ENCODE measurements at places on chromosomes 2 and 18.

DNA sequence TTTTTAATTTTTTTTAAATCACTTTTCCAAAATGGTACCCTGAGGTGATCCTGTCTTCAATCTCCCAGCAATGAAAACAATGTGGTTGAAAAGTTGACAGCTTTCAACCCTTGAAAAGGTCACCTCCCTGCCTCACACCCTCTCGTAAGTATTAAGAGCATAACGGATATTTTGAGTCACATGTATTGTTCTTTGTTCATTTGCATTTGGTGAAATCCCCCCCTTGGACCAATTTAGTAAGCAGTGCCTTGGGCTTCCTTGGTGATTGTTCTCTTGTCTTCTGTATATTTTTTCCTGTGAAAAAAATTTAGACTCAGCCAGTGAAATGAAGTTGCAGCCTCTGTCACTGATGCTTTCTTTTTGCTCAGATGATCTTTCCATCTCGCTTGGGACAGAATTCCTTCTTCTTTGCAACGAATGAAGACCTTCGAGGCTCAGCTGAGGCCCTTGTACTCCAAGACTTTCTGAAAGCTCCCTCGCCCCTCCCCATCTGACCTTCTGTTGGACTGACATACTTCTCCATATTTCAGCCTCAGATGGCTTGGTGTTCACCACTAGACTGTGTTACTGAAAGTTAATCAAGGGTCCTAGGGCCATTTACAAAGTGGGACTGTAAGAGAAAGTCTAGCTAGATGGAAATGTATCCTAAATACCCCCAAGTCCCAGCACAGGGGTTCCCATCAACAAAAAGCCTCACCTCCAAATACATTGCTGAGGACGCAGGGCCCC, 158.4 kb downstream of the BCL2 start:
- DNase-seq = peak; percentile 67

GRCh38 chr18:24432618-24433017, 6.1 kb downstream of the IMPACT start:
- DNase-seq = no peak

DNA sequence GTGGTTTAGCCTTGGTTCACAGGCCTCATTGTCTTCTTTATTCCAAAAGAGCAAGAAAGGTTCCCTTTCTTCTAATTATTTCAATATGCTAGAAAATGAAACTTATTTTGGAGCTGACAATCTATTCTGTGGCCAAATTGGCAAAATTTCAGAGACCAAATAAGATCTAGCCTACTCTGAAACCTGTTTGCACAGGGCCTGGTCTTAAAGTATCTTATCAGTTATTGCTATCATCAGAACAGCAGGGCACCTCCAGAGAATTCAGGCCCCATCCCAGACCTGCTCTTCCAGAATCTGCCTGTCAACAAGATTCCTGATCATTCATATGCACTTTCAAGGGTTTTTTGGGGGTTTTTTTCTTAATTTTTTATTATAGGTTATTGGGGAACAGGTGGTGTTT, 198.7 kb downstream of the ANAPC1 start:
- no peak for DNase-seq

- DNase-seq = no peak
Measured at GRCh38 chr2:118242216-118242615, 153.9 kb downstream of the INSIG2 start.

- DNase-seq = no peak
Measured at GRCh38 chr2:200751786-200752185, 59.9 kb upstream of the BZW1 start.

- DNase-seq = no peak
Measured at GRCh38 chr2:119455066-119455718, 23.5 kb downstream of the TMEM37 start.

GRCh38 chr2:200862532-200863000, 1.9 kb downstream of the CLK1 start:
- peak; percentile 44 for DNase-seq

DNA sequence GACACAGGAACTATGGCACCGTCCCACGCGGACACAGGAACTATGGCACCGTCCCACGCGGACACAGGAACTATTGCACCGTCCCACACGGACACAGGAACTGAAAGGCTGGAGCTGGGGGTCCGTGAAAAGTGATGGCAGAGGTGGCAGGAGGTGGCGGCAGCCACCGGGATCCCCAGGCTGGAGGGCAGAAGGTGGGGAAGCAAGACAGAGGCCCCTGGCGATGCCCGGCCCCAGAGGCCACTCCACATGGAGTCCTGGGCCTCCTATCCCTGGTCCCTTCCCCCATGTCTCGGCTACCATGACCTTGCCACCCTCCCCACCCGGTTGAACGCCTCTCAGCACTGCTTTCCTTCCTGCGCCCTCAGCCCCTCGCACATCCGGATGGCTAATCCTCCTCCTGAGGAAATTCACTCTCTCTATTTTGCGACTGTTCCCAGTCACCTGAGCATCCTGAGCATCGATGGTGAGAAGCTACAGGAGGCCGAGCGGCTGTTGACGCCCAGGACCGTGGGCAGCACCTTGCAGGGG, 181.4 kb downstream of the TMEM18 start:
- DNase-seq = no peak

GRCh38 chr2:105812180-105813044, 67.7 kb downstream of the NCK2 start:
- DNase-seq = no peak

DNA sequence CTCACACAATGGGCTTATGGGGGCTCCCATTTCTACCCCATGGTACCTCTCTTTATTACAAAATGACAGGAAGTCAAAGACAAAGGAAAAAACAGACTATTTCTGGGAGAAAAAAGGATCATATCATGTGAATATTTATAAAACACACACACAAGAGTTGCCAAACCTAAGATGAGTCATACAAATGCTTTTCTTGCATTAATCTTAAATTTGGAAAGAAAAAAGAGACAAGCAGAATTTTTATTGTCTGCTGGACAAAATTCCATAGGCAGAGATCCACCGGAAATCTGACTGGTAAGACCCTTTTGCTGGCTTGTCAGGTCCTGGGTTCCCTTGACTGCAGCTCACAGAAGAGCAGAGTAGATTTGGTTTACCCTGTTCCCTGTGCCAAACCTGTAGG, 1732.3 kb upstream of the PIK3C3 start:
- DNase-seq = no peak

- no peak for DNase-seq
Measured at GRCh38 chr18:7940971-7941370, 373.9 kb downstream of the PTPRM start.

DNA sequence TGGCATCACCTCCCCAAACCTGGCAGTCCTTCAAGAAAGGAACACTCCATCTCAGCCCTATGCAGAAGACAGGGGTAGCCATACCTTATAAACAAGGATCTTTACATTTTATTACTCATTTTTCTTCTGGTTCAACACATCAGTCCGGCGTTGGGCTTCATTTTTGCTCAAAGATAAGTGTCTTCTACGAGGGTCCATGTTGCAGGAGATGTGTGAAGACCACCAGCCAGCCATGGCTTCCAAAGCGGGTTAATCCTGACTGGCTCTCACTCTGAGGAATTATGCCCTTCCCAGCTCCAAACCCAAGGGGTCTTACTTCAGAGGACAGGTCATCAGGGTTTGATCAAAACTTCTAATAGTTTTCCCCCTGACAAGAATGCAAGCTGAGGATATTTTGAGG, 23.9 kb upstream of the GNAL start:
- no peak for DNase-seq

GRCh38 chr2:157806426-157807077, 69.6 kb downstream of the ACVR1 start:
- DNase-seq = no peak

GRCh38 chr2:100670232-100670631, 107.4 kb downstream of the PDCL3 start:
- DNase-seq = no peak

GRCh38 chr2:49111456-49111855, 42.9 kb downstream of the FSHR start:
- no peak for DNase-seq

DNA sequence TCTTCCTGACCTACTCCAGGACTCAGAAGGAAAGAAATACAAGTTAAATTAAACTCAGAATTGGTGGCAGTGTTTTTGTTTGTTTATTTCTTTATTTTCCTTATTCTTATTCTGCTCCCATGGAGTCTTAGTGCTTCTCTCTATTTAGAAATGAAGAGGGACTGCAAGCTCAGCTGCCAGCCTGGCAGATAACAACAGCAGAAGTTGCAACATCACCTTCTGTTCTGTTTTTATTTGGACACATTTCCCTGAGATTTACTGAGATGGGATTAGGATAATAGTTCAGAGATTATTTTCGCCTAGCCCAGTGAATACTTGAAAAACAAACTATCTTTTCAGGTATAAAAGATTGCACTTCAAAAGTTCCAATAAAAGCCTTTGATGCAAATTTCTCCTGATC, 70.4 kb upstream of the DTNA start:
- DNase-seq = no peak

GRCh38 chr2:44267796-44268648, 7.3 kb upstream of the SLC3A1 start:
- no peak for DNase-seq

- DNase-seq = no peak
Measured at GRCh38 chr2:7377916-7378569, 460.8 kb downstream of the RNF144A start.

DNA sequence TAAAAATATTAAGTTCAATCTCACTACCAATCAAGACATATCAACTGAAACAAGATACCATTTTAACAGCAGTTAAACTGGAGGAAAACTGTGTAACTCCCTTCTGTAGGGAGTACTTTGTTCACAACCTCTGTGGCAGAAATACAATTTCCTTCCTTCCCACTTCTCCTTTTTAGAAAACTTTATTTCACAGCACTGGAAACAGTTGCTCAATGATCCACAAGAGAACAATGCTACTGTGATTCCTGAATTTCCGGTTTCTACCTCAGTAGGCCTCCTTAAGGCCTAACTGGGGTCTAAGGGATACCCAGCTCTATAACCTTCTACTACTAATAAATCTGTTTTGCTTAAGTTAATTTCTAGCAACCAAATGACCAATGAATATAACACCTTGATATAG, 14.1 kb downstream of the TLK1 start:
- DNase-seq = no peak

GRCh38 chr2:96847586-96847985, 3.8 kb upstream of the ANKRD23 start:
- DNase-seq = no peak

DNA sequence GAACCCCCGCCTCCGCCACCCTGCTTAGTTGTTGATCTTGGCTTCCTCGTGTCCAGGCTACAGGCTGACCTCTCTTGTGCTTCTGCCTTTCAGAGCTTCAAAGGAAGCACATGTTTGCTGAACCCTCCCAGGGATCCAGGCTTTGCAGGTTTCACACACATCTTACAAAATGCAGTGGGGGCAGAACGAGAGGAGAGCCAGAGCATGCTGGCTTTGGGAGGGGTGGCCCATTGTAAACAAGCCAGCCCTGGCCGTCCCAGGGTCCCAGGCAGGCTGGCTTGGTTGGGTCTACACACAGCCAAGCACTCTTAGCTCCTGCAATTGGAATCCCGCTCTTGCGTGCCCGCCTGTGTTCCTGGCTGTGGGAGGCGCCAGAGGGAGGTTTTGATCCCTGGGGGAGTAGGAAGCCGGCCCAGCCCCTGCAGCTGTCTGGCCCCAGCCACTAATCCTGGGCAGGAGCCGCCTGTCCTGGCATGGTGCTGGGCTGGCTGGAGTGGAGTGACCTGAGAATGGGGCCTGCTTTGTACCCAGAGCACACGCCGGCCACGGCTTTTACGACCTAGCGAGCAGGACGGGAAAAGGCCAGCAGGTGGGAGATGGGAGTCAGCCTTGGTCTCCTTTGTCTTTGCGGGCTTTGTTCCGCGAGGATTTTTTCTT, 53.9 kb downstream of the SH3BP4 start:
- no peak for DNase-seq

DNA sequence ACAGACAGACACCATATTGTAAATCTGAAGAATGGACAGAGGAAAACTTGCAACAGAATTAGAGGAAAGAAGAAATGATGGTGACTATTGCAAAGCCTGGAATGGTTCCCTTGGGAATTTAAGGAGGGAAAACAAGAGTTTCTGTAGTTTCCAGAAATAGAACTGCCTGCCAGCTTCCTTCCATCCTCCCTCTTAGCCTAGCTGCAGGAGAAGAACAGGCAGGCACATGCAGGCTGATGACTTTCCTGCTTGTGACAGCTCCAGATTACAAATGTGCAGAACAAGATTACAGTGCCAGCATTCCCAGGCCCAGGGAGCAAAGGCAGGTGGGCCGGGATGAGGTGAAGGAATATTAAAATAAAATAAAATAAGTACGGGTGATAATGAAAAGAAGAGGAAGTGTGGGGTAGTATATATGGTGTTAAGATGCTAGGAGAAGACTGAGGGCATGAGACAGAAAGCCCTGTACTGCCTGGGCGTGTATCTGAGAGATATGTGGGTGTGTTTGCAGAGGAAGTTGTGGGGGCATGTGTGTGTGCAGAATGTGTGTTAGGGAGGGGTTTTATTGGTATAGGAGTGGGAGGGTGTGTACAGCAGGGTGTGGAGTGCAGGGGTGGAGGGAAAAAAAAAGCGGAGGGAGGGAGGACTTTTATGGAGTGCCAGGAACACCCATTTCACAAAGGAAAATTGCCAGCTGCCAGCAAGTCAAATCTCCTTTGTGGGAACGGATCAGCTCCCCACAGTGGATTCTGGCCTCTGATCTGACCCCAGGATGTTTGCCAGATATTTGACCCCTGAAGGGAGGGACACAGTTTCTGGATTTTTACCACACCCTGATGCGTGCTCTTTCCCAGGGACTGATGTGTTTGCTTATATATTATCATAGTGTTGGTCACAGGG, 43.9 kb upstream of the NEMP2 start:
- peak; percentile 11 for DNase-seq

GRCh38 chr2:178397002-178397605, 53.9 kb downstream of the PRKRA start:
- DNase-seq = peak; percentile 35

GRCh38 chr2:60834270-60834717, 47.1 kb upstream of the REL start:
- DNase-seq = no peak

DNA sequence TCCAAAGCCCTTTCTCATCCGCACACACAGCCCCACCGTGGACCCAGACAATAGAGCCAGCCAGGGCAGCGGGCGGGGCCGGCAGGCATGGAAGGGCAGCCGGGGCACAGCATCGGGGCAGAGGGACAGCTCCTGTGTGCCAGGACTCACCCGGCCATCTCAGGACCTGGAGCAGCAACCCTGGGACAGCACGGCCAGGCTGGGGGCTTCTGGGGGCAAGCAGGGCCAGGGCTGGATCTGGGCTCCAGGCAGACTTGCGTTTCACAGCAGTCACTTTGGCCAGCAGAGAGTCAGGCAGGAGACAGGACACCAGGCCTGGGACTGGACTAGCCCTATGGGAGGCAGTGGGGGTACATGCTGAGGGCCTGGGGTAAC, 15.5 kb downstream of the ANO7 start:
- no peak for DNase-seq

GRCh38 chr2:182103526-182103925, 117.9 kb downstream of the PPP1R1C start:
- DNase-seq = no peak

All from CD4-positive, alpha-beta T cell treated with Interleukin-6 at 100 ng/mL for 8 hours (primary cell).